ENCODE measurements at places on chromosomes 6 and 20.

DNA sequence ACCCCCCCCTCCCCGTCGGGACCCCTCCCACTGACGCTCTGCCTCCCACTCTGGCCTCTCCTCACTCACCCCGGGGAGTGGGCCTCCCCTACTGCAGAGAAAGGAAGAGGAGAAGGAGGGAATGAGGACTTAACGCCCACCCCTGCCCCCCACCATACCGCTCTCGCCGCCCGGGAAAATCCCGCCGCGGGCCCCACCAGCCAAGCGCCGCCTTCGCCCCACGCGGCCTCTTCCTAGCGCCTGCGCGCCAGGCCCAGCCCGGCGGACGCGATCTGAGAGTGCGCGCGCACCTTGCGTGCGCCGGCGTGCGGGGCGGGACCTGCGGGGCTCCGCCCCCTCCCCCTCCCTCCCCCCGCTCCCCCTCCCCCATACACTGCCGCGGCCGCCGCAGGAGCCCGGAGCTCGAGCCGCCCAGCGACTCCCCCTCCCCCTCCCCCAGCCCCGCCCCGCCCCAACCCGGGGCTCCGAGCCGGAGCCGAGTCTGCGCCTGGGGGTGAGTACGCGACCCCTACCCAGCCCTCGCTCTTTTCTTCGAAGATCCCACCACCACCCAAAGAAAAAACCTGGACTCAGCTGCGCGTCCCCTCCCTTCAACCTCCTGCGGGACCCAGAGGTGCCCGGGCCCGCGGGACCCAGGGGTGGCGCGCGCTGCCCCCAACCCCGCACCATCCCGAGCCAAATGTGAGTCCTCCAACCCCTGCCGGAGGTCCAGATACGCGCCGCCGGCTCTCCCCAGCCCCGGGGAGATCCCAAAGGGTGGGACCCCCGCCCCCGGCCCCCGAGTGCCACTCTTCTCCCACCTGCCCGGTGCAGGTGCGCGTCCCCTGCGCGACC is at the start of the genes MRPL14 and TMEM63B:
Gene MRPL14, minus strand, starts transcription at position 267 of the 834 bp plus-strand sequence. CDS start 10,841 bp downstream, outside the sequence.
Gene TMEM63B, plus strand, starts transcription at position 369 of the 834 bp plus-strand sequence. CDS start 7,031 bp downstream, outside the sequence.
- peak; percentile 39 for DNase-seq

DNA sequence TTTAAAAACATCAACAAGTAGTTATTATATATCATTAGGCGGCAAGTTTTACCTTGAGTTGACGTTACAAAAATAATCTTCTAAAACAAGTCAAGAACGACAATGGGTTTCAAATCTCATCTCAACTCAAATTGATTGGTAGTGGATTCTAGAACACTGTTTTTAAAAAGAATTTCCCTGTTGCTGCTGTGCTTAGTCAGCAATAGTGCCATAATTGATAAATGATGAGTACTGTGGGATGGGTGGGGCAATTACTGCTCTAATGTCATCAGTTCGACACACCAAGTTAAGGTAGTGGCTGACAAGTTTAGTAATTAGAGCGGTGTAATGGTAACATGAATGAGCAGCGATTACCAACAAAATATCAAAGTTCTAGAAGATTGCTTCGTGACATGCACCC is 73.4 kb upstream of the HTR1B start:
- DNase-seq = no peak

GRCh38 chr6:146106532-146106931 is 77.7 kb downstream of the GRM1 start:
- DNase-seq = no peak

GRCh38 chr6:137363805-137364138 is 130.4 kb downstream of the OLIG3 start:
- no peak for DNase-seq

DNA sequence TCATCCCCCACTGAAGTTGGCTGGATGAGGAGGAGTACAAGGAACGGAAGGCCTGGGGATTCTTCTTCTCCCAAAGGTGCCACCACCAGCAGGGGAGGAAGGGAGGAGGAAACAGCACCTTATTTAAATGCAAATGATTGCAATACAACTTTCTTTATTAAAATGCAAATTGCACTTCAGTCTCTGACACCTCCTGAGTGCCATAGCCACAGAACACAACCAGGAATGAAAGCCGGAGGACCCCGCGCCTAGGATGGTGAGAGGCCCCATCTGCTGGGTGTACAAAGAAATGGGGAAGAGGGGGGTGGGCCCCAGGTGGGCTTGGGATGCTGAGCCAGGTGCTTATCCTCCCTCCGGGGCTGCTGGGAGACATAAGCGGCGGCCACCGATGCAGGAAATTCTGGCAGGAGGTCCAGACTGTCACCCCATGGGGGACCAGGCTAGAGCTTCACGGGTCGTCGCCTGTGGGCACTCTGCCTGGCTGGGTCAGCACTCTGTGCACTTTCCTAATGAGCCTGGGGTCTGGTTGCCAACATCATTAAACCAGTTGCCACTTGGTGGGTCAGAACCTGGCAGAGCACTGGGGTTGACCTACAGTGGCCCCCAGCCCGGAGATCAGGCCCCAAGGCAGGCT is 154.2 kb upstream of the MLN start:
- no peak for DNase-seq

DNA sequence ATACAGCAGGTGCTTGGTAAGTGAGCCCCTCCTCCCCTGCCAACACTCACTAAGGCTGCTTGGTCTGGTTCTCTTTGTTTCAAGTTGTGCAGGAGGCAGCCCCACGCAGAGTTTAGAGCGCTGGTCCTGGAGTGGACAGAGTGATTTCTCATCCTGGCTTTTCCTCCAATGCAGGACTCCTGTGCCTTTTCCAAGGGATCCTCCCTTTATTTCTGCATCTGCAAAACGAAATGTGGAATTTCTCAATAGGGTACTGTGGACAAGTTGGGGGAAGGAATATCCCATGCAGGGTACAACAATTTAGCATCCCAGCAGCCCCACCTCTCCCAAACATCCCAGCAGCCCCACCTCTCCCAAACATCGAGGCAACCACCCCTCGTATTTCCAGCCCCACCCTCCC is 30.6 kb upstream of the CCDC167 start:
- no peak for DNase-seq

DNA sequence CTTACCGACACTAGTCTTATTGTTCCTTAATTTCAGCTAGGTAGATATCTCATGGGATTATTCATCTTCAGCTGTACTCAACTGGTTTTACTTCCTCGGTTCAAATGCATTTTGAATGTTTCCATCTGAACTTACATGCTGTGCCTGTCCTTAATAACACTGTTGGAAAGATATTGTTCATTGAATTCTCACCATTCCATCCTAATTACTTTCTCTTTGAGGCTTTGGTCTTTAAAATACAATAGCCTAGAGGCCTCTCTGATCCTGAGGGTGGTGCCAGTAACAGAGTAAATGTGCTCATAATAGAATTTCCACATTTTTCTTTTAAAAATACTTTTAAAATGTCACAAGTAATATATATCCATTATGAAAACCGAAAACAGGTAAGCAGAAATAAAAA is 54.0 kb downstream of the IL20RA start:
- no peak for DNase-seq

GRCh38 chr6:69732640-69733039 is 64.2 kb downstream of the LMBRD1 start:
- no peak for DNase-seq

All from SW 1271 (cell line).